Heart left ventricle (tissue), 16 donors: ENCODE measurements at places on chromosomes 2 and 18.

GRCh38 chr18:57435846-57436190, 644 bp downstream of the ONECUT2 start:
- DNase-seq: no peak

GRCh38 chr2:130336877-130337734, 5.6 kb upstream of the IMP4 start:
- peak; percentile 80 for DNase-seq

GRCh38 chr2:203651621-203652020, 54.8 kb upstream of the CD28 start:
- DNase-seq: no peak

DNA sequence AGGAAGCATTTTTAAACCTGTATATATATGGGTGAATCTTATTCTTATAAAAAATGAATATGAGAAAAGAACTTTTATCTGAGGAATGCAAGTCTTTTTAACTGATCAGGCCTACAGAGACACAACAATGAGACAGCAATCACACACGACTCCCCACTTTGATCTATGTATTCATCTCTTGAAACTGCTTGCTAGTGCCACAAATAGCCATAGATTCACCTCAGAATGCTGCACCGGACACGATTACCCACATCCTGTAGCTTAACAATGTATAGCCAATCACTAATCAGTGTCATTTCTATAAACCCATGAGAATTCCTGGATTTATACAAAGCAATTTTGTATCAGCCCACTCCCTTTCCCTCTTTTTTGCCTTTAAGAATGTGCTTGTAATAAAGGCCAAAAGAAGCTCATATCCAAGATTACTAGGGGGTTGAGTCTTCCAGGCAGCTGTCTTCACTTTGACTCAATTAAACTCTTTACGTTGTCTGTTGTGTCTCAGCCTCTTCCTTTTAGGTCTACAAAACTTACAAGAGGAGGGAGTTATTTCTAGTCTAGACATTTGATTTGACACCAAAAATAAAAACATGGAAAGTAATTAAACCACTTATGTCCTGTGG, 94.9 kb downstream of the MBD2 start:
- DNase-seq: no peak

GRCh38 chr2:5959836-5960820, 267.9 kb downstream of the SOX11 start:
- DNase-seq: no peak

DNA sequence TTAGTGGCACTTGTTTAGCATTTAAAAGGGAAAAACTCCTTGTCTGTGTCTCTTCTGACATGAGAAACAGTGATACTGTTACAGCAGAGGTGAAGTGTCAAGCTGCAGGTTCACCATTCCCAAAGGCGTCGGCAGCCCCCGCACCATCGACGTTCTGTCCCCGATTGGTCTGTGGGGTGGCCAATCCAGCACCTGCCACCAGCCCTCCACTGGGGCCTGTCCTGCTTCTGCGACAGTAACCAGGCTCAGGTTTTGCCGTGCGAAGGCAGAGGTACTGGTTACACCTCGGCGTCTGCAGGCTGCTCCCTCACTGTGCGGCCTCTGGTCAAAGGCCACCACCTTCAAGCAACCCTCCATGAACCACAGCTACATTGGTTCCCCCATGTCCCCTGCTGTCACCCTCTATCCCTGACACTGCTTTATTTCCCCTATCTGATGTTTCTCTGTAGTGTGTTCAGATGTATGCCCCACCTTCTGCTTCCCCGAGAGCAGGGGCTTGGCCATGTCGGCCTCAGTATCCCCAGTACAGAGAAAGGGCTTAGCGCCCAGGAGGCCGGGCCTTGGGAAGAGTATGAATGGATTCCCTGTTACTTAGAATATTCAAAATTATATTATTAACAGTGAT, 8.6 kb upstream of the ESPNL start:
- DNase-seq: no peak
